Dermis lymphatic vessel endothelial cell (primary cell): ENCODE measurements at places on chromosomes 2 and 18. TPM values are rescaled to one million over a fixed set of nuclear protein-coding genes. Genes with fewer than 3 reads are reported as not detected.

Gene DPP4
- 94.7 and 212 TPM in 2 replicates for total RNA-seq

Gene LIPG
- 0.26 and 0.33 TPM in 2 replicates for total RNA-seq

Gene GALNT5
- under 0.01 TPM in 2 replicates for total RNA-seq

Gene CHRNG
- not detected in 2 replicates for total RNA-seq

Gene MEP1B
- total RNA-seq = 0.09 TPM in 1 of 2 replicates, not detected in the other
